Endodermal cell (in vitro differentiated cells): ENCODE measurements at places on chromosomes 12 and 14. TPM values are rescaled to one million over a fixed set of nuclear protein-coding genes. Genes with fewer than 3 reads are reported as not detected.
A peak's percentile ranks its signal among the peaks of the same experiment; 100 is the strongest.

DNA sequence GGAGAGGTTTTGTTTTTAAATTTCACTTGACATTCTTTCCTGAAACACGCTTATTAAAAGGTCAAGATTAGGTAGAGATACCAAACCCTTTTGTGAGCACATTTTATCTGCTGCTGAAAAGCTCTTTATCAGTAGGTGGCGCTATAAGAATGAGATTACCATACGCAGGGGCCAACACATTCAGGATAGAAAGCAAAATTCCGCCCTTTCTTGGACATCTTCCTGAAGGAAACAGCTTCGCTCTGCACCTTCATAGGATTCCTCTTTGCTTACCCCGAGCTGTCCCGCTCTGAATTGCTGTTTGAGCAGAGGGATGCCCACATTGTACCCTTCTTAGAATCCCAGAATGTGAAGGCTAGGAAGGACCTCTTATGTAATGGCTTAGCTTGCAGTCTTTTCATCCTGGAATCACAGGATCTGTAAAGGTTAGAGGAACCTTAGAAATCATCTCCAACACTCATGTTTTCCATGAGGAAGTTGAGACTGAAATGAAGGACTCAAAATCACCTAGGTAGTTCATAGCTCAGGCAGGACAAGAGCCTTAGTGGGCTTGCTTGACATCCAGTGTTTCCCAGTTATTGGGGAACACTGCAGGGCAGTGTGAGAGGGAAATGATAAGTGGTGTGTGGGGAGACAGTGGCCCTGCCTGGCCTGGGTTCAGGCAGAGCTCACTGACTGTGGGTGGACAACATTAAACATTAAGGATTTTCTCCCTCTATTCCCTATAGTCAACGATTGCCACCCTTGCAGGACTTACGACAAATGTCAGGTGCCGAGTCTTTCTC lies 38.7 kb upstream of the CRY1 start:
- H3K4me1 ChIP-seq = peaks cover 17% of the 10 kb centered on the region
- H3K36me3 ChIP-seq = no peaks in the 10 kb centered on the region
- H3K4me3 ChIP-seq = no peak overlapping the region
- H3K27ac ChIP-seq = no peak overlapping the region
- DNase-seq = peak; percentile 78

DNA sequence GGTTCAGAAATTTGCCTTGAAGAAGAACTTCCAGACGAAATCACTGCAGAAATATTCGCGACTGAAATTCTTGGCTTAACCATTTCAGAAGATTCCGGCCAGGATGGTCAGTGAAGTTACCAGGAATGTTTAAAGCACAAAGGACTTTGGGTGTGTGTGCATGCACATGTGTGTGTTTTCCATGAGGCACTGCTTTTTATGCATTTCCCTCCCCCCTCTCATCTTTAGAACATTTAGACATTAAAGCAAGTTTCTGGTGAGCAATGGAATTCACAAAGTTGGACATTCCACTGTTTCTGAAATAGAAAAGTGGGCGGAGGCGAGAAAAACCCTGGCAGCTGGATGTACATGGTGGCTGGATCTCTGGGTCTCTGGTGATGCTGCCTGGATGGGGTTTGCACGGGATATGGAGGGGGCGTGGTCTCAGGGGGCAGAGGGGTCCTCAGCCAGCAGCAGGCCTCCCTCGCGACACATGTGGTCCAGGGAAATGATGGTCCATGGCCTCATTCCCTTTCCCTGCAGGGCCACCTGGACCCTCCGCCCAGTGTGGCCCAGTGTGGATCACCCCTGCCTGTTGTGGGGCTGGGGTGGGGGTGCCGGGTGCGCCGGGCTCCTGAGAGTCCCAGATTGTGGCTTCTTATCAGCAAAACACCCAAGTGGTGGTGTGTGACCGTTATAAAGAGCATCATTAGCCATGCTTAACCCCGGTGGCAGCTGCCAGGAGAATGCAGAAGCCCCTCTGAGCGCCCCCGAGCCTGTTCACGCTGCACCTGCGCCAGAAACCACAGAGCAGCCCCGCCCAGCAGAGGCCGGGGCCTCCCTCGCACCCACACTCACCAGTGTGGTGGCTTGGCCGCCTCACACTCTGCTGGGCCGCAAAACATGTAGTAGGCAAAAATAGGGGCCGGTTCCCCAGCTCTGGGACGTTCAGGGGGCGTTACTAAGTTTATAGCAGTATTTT lies 17.8 kb upstream of the BCL7A start:
- H3K27me3 ChIP-seq = no peaks in the 10 kb centered on the region
- H3K4me1 ChIP-seq = no peaks in the 10 kb centered on the region
- no peaks in the 10 kb centered on the region for H3K36me3 ChIP-seq
- H3K27ac ChIP-seq = no peak overlapping the region

- no peaks in the 10 kb centered on the region for H3K27me3 ChIP-seq
- H3K4me1 ChIP-seq = no peaks in the 10 kb centered on the region
- H3K4me3 ChIP-seq = no peak overlapping the region
- H3K27ac ChIP-seq = no peak overlapping the region
Observed at GRCh38 chr12:11513288-11513687, 117.9 kb upstream of the PRB2 start.

DNA sequence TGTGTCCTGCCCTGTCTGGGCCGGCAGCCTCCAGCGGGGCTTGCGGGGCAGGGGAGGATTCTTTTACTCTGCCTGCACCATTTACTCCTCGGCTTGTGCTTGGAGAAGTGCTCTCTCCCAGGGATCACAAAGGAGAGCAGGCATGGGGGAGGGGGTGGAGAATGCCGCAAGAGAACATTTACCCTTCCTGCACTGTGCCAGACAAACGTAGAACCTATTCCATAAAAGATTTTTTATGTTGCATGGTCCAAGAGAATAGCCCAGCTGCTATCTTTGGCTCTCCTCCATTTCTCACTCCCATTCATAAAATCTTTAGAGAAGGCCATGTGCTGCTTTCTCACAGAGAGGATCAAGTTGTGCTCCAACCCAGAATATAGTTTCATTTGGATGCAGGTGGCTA lies 159.4 kb downstream of the SPTSSA start:
- DNase-seq = no peak
- no peak overlapping the region for H3K4me3 ChIP-seq
- peak overlapping the region; percentile 47 for H3K27ac ChIP-seq
- no peaks in the 10 kb centered on the region for H3K36me3 ChIP-seq
- H3K4me1 ChIP-seq = no peaks in the 10 kb centered on the region

DNA sequence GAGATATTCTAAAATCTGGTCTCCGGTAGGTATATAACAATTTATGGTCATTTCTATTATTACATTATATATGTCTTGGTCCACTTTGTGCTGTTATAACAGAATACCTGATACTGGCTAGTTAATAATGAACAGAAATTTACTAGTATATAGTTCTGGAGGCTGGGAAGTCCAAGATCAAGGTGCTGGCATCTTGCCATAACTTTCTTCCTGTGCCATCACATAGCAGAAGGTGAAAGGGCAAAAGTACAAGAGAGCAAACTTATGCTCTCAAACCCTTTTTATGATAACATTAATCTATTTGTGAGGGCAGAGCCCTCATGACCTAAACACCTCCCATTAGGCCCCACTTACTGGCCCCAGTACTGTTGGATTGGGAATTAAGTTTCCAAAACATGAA lies 17.9 kb upstream of the BATF start:
- no peak overlapping the region for H3K4me3 ChIP-seq
- H3K36me3 ChIP-seq = no peaks in the 10 kb centered on the region
- no peaks in the 10 kb centered on the region for H3K27me3 ChIP-seq
- no peak overlapping the region for H3K27ac ChIP-seq

Gene PTPRR
- 0.25 to 0.27 TPM in 2 of 3 replicates, not detected in the other for total RNA-seq

Gene PLEKHD1
- 0.07 to 0.11 TPM (median 0.08 TPM) in 3 replicates for total RNA-seq

DNA sequence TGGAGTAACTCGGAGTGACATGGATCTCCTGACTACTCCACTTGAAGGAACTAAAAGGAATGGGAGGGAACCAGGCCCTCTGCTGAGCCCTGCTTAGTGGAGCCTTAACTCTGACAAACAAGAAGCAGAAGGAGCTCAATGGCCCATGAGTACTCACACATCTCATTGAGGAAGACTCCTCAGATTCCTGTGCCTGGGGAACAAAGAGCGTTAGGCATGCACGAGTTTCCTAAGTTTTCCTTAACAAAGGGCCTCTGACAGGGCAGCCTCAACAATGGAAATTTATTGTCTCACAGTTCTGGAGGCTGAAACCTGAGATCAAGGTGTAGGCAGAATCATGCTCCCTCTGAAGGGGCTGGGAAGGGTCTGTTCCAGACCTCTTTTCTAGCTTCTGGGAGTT lies 185.7 kb upstream of the NTF3 start:
- H3K4me1 ChIP-seq = peaks cover 25% of the 10 kb centered on the region
- H3K4me3 ChIP-seq = no peak overlapping the region
- DNase-seq = peak; percentile 86
- H3K27me3 ChIP-seq = no peaks in the 10 kb centered on the region
- peak overlapping the region; percentile 8 for H3K27ac ChIP-seq

GRCh38 chr12:122194804-122195203 lies 8.7 kb upstream of the B3GNT4 start:
- no peak overlapping the region for H3K4me3 ChIP-seq
- H3K27me3 ChIP-seq = no peaks in the 10 kb centered on the region
- no peak for DNase-seq
- no peak overlapping the region for H3K27ac ChIP-seq
- H3K36me3 ChIP-seq = no peaks in the 10 kb centered on the region

- no peaks in the 10 kb centered on the region for H3K27me3 ChIP-seq
- no peaks in the 10 kb centered on the region for H3K4me1 ChIP-seq
- H3K4me3 ChIP-seq = no peak overlapping the region
- DNase-seq = no peak
- H3K27ac ChIP-seq = no peak overlapping the region
Observed at GRCh38 chr12:71303199-71303598, 136.4 kb upstream of the LGR5 start.

DNA sequence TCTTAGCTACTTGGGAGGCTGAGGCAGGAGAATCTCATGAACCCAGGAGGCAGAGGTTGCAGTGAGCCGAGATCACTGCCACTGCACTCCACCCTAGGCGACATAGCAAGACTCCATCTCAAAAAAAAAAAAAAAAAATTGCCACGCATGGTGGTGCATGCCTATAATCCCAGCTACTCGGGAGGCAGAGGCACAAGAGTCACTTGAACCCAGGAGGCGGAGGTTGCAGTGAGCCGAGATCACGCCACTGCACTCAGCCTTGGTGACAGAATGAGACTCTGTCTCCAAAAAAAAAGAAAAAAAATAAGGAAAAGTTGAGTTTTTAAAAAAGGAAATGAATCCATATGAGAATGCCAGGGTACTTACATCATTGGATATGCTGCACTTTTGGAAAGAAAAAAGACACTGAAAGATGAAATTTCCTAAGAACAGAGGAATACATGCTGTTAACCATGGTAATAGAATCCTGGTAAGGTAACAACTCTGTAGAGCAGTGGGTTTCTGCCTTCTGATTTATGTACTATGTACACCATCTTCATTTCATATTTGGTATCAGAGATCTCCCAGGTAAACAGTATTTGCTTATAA lies 222.7 kb downstream of the ERC1 start:
- no peak for DNase-seq
- no peaks in the 10 kb centered on the region for H3K36me3 ChIP-seq
- H3K27ac ChIP-seq = no peak overlapping the region
- H3K4me3 ChIP-seq = no peak overlapping the region

GRCh38 chr12:38711054-38711453 lies 194.3 kb downstream of the CPNE8 start:
- H3K27ac ChIP-seq = no peak overlapping the region
- no peaks in the 10 kb centered on the region for H3K36me3 ChIP-seq
- H3K4me1 ChIP-seq = no peaks in the 10 kb centered on the region
- H3K4me3 ChIP-seq = no peak overlapping the region

GRCh38 chr12:115343601-115344000 lies 659.6 kb upstream of the TBX3 start:
- H3K27ac ChIP-seq = no peak overlapping the region
- no peak overlapping the region for H3K4me3 ChIP-seq
- no peak for DNase-seq
- H3K4me1 ChIP-seq = no peaks in the 10 kb centered on the region
- peaks cover 2% of the 10 kb centered on the region for H3K27me3 ChIP-seq
- H3K36me3 ChIP-seq = no peaks in the 10 kb centered on the region

Gene TMEM233
- total RNA-seq = not detected in 2 replicates

Gene DYRK4
- 16.6 and 20.7 TPM in 2 replicates for total RNA-seq

GRCh38 chr14:92398888-92399636 lies 76.1 kb downstream of the SLC24A4 start:
- DNase-seq = no peak
- no peak overlapping the region for H3K4me3 ChIP-seq
- peaks cover 6% of the 10 kb centered on the region for H3K4me1 ChIP-seq
- no peak overlapping the region for H3K27ac ChIP-seq

DNA sequence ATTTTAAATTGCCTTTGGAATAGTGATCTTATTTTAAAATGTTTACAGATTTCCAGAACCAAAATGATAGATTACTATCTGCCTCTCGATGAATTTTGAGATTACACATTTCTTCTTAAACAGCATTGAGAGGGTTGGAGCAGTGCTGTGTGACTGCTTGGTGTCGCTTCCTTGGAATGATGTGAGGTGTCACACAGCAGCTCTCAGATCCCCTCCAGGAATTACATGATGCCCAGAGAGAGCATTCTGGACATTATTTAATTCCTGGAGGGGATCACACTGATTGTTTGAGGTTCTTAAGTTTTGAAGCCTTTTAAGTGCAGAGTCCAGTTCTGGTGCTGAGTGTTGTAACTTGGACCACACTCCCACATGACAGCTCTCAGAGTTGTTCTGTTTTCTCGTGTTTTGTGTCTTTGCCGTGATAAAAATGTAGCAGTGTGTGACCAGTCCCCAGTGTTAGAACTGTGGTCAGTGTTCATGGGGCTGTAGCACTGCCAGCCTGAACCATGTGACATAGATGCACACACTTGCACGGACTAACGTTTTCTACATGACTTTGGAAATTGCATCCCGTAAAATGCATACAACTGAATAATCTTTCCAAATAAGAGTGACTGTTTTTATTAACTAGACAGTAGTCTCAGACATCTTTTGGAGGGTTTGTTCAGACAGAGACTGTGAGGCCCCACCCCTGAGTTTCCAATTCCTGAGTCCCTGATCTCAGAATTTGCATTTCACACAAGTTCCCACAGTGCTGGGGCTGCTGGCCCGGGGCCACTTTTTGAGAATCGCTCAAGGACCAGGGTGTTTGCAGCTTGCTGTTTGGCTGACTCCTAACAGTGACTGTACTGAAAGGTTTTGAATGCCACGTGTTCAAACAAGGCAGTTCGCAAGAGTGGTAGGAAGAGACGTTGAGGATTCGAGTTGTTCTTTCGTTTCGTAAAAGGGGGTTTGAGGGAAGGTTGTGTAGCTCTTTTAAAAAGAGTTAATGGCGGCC lies 26.0 kb downstream of the XRCC3 start:
- no peaks in the 10 kb centered on the region for H3K4me1 ChIP-seq
- no peaks in the 10 kb centered on the region for H3K27me3 ChIP-seq
- H3K36me3 ChIP-seq = peaks cover 89% of the 10 kb centered on the region
- no peak overlapping the region for H3K4me3 ChIP-seq
- peak overlapping the region; percentile 36 for H3K27ac ChIP-seq
